ENCODE measurements at places on chromosomes 6 and 20. TPM values are rescaled to one million over a fixed set of nuclear protein-coding genes. Genes with fewer than 3 reads are reported as not detected.

DNA sequence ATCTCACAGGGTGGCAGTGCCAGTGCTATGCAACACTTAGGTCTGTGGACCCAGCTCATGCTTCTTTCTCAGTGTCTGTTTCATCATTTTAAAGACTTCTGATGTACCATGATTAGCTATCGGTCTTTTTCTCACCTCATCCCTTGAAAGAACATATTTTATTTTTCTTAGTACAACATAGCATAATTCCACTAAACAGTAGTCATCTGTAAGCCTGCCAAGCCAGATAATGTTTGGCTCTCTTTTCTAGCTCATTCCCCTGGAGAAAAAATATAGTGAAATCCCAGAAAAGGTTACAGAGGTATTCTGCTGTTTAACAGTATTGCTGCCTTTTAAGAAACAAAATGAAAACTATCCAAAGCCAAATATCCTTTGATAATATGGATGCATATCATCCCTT lies 177.0 kb upstream of the MMS22L start:
- DNase-seq, result no peak

The PKIB gene
- 24.6 TPM for total RNA-seq

- DNase-seq, result no peak
Observed at GRCh38 chr6:107656883-107657282, 167.0 kb downstream of the SOBP start.

The PROCR gene
- total RNA-seq, result 22.2 TPM

DNA sequence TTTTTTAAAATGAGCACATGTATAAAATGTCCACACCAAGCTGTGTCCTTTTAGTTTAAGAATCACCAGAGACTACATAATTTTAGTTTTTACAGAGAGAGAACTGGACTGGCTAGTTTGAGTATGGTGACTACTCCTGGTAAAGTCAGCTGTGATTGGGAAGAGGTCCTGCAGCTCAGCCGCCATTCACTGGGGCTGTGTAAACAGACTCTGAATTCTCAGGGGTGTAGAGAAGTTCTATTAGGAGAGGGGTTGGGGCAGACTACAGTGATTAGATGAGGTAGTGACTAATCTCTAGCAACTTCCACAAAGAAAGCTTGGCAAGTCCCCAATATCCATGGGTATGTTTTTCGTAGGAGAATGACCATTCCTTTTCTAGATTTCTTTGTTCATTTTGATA lies 341.2 kb upstream of the MAP3K7 start:
- DNase-seq, result no peak
